ENCODE measurements at places on chromosomes 1 and 21.

- no peak for DNase-seq
These were observed 150.6 kb downstream of the CRB1 start for GRCh38 chr1:197418693-197419092.

DNA sequence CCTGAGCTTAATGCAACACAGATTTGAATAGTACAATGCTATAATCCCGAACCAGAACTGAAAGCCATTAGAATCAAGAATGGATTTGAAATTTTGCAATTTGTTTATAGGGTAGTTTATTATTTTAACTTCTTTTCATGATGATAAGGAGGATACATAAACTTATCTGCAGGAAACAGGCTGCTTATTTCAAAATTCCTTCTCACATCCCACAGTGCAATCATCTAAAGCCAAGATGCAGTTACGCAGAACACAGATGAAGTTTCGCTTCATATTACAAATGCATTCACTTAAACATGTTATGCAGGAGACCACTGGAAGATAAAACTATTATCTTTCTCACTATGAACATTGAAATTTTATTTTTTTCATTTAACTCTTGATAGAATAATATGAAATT, 1019.6 kb downstream of the PLA2G4A start:
- DNase-seq, result no peak

- DNase-seq, result no peak
These were observed 45.3 kb downstream of the ITSN1 start for GRCh38 chr21:33687634-33688033.

- DNase-seq, result no peak
These were observed 1004.0 kb downstream of the KCNT2 start for GRCh38 chr1:195604287-195604686.

GRCh38 chr1:185663771-185664296, 70.4 kb upstream of the HMCN1 start:
- DNase-seq, result no peak

GRCh38 chr1:192620071-192620635, 15.8 kb upstream of the RGS13 start:
- DNase-seq, result no peak

GRCh38 chr1:34696230-34696629, 58.6 kb upstream of the GJB5 start:
- no peak for DNase-seq
